Renal cortical epithelial cell (primary cell): ENCODE measurements at places on chromosomes 13 and 19. TPM values are rescaled to one million over a fixed set of nuclear protein-coding genes. Genes with fewer than 3 reads are reported as not detected.
A peak's percentile ranks its signal among the peaks of the same experiment; 100 is the strongest.

The CD37 gene
- total RNA-seq = not detected in 2 replicates

The FOXA3 gene
- total RNA-seq = 0.52 and 1.5 TPM in 2 replicates

The OR7D2 gene
- total RNA-seq = under 0.01 TPM in 1 of 2 replicates, not detected in the other

The FUT3 gene
- total RNA-seq = 0.05 and 3.1 TPM in 2 replicates

The ZNF560 gene
- 0.15 and 0.35 TPM in 2 replicates for total RNA-seq

DNA sequence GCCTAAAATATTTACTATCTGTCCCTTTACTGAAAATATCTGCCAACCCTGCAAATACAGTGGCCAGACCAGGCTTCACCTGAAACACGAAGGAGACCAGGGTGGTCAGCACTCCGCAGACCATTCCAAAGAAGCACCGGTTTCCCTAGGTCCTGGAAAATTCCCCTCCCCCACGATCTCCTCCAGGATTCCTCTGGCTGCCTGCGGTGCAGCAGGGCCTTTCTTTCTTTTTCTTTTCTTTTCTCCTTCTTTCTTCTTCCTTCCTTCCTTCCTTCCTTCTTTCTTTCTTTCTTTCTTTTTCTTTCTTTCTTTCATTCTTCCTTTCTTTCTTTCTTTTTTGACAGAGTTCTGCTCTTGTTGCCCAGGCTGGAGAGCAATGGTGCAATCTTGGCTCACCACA, 152.7 kb downstream of the USP12 start:
- DNase-seq = no peak

GRCh38 chr19:8069096-8069973, 16.8 kb downstream of the CCL25 start:
- DNase-seq = no peak

DNA sequence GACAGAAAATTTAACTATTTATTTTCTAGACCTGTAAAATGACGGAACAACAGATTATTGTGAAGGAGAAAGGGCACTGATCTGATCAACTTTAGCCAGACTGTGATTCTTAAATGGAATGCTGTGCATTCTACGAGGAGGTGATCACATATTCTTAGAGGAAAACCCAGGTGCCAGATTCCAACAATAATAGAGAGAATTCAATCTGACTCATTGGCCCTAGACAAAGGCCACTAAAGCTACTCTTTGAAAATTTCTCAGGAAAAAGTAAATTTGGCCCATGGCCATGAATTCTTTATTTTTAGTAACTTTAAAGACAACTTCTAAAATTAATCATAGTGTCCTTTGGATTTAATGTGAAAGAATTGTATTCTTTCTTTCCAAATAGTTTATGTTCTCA, 58.6 kb upstream of the POSTN start:
- peak; percentile 69 for DNase-seq

GRCh38 chr19:46394402-46394797, 19.0 kb downstream of the CCDC8 start:
- DNase-seq = no peak

- no peak for DNase-seq
Observed at GRCh38 chr19:17953869-17954268, 13.0 kb upstream of the KCNN1 start.
